ENCODE measurements at places on chromosomes 4 and X. TPM values are rescaled to one million over a fixed set of nuclear protein-coding genes. Genes with fewer than 3 reads are reported as not detected.

CENPVL2 gene
- total RNA-seq, result not detected

TKTL1 gene
- not detected for total RNA-seq

PCSK1N gene
- total RNA-seq, result 4.5 TPM

ZCCHC4 gene
- 14.2 TPM for total RNA-seq

PAGE5 gene
- not detected for total RNA-seq

EVC2 gene
- 6.1 TPM for total RNA-seq

C4orf54 gene
- not detected for total RNA-seq

SSX7 gene
- not detected for total RNA-seq

GNRHR gene
- not detected for total RNA-seq

DNA sequence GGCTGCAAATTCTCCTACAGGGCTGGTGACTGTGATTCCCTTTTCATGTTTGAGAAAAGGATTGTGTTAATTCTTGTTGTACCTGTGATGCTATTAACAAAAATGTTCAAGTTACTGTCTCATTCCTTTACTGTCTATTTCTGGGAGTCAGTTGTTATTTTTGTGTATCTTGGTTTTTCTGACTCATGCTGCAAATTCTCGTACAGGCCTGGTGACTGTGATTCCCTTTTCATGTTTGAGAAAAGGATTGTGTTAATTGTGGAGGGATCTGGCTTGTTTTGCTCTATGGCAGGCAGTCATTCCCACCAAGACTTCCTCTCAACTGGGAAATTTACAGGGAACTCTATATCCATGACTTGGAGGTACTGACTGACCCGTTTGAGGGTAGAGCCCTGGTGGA is 693.4 kb upstream of the INTU start:
- DNase-seq, result no peak

DNA sequence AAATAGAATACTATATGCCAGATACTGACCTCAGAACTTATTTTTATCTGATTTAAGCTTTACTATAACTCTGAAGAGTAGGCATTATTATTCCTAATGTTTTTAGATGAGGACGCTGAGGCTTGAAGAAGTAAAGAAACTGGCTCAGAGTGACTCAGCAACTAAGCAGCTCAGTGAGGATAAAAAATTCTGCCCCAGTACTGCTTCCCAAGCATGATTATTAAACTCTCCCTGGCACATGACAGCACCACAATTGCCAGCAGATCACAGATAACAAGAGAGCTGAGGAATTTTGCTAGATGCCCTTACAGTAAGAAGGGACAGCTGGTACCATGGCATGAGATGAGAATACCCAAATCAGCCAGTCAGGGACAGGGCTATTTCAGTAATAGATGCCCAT is 219.4 kb downstream of the NKX6-1 start:
- no peak for DNase-seq

GRCh38 chr4:154082760-154083535 is 294.1 kb upstream of the SFRP2 start:
- DNase-seq, result no peak

GRCh38 chr4:137090951-137091350 is 441.3 kb downstream of the PCDH18 start:
- DNase-seq, result no peak

DNA sequence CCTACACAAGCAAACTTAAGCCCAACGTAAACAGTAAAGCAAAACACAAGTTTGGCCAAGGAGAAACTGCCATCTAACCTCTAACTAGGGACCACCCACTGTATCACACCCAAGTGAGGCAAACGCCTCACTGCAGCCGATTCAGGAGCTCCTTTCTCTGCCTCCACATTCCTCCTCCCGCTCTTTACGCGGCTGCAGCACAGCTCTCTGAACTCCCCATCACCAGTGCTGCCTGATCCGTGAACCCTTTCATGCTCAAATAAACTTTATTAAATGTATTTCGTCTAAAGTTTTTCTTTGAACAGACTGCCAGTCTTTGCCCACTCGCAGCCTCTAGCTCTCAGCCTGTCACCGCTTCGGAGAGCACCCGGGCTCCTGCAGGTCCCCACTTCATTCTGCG is 6.5 kb downstream of the PNMA6E start:
- no peak for DNase-seq

All from ureter (tissue), 1 donor.